DMS153 (cell line): ENCODE measurements at places on chromosomes 5 and 9.

GRCh38 chr9:114777821-114778609 is 27.8 kb downstream of the TNFSF15 start:
- DNase-seq = no peak

DNA sequence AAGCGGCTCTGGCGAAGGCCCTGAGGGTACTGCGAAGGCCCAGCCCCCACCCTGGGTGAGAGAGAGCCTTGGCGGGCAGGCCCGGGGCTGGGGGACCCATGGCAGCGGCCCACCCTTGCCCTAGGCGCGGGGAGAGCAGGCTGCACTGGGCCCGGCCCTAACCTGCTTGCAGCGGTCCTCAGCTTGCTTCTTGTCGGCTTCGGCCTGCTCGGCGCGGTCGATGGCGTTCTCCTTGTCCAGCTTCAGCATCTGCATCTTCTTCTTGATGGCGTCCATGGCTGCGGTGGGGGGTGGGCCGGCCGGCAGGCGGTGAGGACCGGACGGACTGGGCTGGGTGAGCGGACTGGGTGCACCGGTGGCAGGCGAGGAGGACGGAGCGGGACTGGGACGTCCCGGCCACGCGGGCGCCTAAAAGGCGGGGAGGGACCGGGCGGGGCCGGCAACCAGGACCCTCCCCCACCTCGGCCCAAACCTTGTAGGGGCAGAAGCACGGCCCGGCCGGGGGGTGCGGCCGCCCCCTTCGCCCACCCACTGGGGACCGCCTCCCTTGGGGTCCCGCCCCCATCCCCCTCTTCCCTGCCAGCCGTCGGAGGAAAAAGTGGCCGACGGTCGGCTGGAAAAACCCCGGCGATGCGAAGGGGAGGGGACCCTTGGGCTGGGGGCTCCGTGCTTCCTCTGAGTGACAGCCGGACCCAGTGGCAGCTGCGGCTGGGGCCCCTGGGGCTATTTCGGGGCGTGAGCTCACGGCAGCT is at the start of gene TPM2:
Gene TPM2, minus strand, starts transcription at position 384 of the 752 bp plus-strand sequence. Its CDS starts 108 bp downstream, at position 276.
- DNase-seq = no peak

DNA sequence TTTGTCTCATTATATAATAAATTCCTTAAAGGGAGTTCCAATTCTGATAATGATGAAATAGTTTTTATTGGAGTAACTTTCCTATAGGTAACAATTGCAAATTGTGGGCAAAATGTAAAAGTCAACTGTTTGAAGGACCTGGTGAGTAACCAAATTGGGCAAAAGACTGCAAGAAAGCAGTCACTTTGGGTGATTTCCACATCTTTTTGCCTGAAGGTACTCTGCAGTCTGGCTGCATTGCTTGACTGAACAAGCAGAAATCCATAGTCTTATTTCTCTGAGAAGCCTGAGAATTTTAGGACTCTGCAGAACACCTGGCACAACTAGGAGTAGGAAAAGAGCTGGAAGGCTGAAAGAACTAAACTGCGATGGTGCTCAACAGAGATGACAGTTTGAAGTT is 114.9 kb downstream of the HOMER1 start:
- no peak for DNase-seq

DNA sequence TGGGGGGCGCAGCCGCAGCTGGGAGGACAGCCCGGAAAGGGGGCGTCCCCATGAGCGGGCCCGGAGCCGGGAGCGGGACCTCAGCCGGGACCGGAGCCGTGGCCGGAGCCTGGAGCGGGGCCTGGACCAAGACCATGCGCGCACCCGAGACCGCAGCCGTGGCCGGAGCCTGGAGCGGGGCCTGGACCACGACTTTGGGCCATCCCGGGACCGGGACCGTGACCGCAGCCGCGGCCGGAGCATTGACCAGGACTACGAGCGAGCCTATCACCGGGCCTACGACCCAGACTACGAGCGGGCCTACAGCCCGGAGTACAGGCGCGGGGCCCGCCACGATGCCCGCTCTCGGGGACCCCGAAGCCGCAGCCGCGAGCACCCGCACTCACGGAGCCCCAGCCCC is 47.0 kb downstream of the TJP2 start:
- no peak for DNase-seq

- no peak for DNase-seq
Observed at GRCh38 chr9:6931913-6932312, 174.1 kb downstream of the KDM4C start.

DNA sequence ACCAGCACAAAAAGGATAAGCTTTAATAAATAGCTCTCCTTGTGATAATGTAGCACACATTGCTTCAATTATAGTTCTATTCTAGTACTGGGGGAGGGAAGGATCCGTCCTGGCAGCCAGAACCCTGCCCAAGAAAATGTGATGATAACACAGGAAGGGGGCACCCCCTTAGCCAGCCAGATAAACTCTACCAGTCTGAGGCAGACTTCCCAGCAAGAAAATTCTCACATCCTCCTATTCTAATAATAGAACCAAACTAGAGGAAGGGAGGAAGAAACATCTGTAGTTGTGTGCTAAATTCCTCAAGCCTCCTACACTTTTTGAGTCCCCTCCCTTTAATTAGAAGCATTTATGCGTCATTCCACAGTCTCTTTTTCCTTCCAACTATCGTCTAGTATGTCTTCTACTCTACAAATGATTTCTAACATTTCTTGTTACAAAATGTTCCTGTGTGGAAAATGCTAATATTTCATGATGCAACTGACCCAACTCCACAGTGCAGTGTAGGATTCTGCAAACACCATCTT is 261.0 kb downstream of the SEMA5A start:
- no peak for DNase-seq

DNA sequence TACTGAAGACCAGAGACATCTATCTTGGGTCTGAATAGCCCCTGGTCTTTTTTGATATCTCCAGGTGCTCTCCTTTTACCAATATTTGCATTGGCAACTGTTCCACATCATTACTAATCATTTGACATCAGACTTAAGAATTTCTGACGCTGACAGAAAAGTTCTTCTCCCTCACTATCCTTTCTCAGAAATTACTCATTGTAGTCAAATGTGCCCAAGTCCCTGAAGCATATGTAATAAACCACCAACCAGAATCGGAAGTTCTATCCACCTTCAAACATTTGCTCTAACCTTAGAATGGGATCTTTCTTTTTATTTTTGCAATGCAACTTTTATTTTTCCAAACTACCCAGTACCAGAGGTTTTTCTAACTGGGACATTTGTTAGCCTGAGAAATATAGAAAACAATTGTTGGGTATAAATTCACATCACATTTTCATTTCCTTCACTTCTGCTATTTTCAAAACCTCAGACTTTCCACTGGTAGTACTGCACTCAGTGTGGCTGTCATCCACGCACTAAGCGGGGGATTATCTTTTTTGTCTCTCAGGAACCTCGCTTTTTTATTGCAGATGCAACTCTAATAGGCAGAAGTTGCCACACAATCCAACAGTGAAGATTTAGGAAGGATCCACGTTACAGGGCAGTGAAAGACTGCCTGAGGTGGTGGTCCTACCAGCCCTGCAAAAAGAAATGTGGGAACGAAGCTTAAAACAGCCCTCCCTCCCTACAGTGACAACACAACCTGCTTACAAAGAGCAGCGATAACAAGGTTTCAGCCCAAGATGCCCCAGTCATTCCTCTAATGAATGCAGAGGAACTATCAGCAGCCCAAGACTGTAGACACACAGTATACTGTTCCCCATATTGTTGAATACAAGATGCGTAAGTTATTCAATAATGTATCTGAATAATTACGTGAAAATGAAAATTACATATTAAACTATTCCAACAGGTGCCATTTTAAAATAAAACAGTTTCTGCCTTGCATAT is 201.2 kb downstream of the EBF1 start:
- no peak for DNase-seq

- no peak for DNase-seq
Observed at GRCh38 chr9:11973011-11973410, 720.2 kb upstream of the TYRP1 start.
